NCI-H187 treated with DMSO at 0.1 percent for 48 hours (cell line): ENCODE measurements at places on chromosomes 2 and 18.

DNA sequence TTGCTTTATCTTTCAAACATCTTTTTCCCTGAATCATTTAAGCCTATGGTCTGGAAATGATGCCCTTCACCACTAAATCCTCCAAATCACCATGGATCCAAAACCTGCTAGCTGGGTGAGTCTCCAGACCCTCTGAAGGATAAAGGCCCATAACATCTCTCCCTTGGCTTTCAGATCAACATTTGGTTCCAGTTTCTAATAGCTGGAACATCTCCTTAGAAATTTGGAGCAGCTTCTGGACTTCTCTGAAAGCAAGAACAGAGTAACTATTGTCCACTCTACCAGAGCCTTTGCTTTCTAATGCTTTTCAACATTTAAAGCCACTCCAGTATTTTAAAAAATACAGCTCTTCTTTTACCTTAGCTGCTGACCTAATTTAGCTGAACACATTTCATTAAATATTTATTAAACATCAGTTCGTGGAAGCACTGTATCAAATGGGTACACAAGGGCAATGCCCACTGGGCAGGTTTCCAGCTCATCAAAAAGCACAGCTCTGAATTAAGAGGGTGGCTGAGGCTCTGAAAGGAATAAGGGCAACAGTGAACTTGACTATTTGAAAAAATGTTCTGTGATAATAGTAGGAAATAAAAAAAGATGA lies 75.3 kb downstream of the GALNT3 start:
- no peak for DNase-seq

DNA sequence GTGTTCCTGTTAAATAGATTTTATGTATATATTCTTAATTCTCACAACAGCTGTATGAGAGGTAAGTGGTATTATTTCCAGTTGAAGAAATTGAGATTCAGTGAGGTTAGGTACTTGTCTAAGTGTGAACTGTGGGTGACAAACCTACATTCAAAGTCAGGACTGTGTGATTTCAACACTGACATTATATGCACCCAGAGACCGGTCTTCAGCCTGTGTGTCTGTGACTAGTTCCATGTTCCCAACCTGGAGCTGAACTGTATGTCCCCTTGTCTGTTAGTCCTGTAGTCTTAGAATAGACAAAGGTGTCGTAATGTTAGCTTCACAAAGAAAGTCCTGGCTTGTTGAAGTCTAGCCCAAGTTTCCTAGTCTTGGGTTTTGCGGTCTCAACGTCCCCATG lies 17.4 kb downstream of the PLEKHB2 start:
- DNase-seq: no peak

- DNase-seq: no peak
Measured at GRCh38 chr2:216757532-216757931, 62.2 kb upstream of the IGFBP5 start.

- DNase-seq: no peak
Measured at GRCh38 chr2:15243762-15244161, 317.4 kb downstream of the NBAS start.
